Stimulated activated CD8-positive, alpha-beta memory T cell treated with anti-CD3 and anti-CD28 coated beads, Interleukin-4, amount 100 ng/mL, for 1 hour (primary cell): ENCODE measurements at places on chromosomes 5 and 9.
A peak's percentile ranks its signal among the peaks of the same experiment; 100 is the strongest.

GRCh38 chr9:109478051-109478563, 20.0 kb downstream of the PTPN3 start:
- no peak for DNase-seq

- DNase-seq: no peak
Observed at GRCh38 chr5:56342616-56343015, 109.5 kb upstream of the ANKRD55 start.

GRCh38 chr5:78648359-78649210, at the start of gene LHFPL2:
Gene LHFPL2 (minus strand): TSS chr5:78648772. CDS start chr5:78510213, 138,559 bp downstream.
- DNase-seq: no peak

DNA sequence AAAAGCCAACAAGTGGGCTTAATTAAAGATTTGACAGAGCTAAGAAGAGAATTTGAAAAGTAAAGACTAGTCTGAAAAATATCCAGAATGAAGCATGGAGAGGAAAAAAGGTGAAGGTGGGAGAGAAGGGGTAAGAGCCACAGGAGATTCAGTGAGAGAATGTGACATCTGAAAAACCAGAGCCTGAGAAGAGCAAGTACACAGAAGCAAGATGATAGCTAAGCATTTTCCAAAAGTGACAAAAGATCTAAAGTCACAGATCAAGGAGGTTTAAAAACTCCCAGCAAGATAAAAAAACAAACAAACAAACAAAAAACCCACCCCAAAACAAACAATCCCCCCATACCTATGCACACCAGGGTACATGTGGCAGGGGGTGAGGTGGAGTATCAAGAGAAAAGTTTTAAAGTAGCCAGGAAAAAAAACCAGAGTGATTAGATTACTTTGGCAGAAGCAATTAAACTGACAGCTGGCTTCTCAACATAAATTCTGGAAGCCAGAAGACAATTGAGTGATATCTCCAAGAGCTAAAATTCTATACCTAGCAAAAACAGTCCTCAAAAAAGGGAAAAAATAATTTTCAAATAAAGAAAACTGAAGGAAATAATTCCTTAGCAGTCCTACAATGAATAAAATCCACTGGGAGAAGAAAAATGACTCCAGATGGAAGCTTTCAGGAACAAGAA, 111.4 kb downstream of the RAPGEF6 start:
- DNase-seq: no peak

GRCh38 chr9:122464633-122465567, 12.8 kb downstream of the OR1J1 start:
- DNase-seq: peak; percentile 46

GRCh38 chr9:95572381-95573151, 55.8 kb upstream of the PTCH1 start:
- DNase-seq: no peak

- DNase-seq: no peak
Observed at GRCh38 chr9:100674419-100675122, 96.7 kb downstream of the CAVIN4 start.

DNA sequence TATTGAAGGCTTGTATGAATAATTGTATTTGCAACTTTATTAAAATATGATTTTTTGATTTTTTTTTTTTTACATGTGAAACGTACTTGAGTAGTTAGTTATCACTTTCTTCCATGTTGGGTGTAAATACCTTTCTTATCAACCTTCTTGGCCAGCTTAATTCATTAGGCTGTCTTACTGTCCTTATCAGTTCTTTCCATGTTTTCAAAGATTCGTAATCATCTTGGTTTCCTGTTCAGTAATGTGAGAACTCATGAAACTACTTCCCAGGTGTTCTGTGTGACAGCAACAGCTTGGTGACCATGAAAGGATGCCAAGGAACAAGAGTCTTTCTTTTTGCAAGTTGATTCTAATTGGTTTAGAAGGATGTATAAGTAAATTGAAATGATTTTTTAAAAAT, 100.0 kb downstream of the ADGRV1 start:
- DNase-seq: no peak

DNA sequence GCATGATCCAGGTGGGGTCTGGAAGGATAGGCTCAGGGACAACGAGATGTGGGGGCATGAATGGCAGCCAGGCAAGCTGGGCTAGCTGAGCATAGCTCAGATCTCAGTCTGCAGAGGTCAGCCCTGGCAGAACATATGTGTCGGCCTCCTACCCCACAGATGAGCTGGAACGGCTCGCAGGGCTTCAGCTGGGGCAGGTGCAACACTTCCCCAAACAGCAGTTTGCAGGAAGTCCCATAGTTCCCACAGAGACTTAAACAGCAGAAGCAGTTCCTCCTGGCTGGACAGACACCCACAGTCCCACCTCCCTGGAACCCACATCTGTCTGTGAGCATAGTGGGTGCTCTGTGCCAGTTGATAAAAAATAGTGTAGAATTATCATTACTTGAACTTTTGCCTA, 404.6 kb downstream of the GADD45G start:
- no peak for DNase-seq

DNA sequence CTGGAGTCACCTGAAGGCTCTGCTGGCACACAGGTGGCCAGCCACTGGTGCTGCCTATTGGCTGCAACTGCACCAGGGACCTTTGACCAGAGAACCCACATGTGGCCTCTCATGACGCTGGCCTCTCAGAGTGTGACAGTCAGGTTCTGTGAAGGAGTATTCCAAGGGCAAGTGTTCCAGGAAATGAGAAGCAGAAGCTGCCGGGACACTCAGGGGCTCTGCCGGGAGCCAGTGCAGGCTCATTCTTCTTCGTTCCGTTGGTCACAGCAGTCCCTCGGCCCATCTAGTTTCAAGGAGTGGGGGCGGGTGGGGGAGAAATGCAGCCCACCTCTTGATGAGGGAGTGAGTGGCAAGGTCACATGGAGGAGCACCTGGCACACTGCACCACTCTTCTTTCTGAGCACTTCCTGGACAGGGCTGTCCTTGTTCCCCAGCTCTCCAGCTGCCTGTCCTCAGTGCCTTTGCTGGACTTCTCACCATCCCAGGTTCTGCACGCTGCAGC, 237.5 kb downstream of the GADD45G start:
- DNase-seq: no peak

- DNase-seq: no peak
Observed at GRCh38 chr9:129489838-129490582, 130.9 kb downstream of the C9orf50 start.

DNA sequence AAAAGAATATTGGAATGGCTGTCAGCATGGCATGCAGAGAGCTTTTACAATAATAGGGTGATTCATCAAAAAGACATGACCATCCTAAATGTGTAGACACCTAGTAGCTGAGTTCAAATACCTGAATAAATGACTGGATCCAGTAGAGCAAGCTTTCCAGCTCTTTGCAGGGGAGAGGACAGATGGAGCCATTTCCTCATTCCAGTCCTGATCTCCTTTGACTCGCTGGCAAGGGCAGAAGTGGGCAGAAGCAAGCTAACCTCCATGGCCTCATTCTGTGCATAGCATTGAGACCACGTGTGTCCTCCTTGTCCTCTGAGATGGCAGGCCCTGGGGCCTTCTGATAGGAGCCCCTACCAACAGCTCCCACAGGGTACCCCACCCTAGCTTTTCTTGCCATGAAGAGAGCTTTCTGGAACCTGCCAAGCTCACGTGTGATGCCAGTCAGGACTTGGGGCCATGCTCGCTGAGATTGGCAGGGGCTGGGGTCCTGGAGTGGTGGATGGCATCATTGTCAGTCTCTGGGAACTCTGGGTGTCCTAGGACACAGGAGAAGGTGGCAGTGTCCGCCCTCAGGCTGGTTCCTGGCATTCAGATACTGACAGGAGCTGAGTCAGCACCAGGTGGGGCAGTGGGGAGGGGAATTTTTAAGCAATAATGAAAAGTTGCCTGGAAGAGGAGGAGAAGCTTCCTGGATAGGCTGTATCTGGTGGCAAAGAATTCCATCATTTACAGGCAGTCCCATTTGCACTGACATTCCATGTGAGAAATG, 33.6 kb downstream of the WWC1 start:
- DNase-seq: no peak

- DNase-seq: no peak
Observed at GRCh38 chr5:172636279-172637050, 4.6 kb upstream of the NEURL1B start.

GRCh38 chr5:173916233-173916632, 28.1 kb downstream of the CPEB4 start:
- DNase-seq: no peak

DNA sequence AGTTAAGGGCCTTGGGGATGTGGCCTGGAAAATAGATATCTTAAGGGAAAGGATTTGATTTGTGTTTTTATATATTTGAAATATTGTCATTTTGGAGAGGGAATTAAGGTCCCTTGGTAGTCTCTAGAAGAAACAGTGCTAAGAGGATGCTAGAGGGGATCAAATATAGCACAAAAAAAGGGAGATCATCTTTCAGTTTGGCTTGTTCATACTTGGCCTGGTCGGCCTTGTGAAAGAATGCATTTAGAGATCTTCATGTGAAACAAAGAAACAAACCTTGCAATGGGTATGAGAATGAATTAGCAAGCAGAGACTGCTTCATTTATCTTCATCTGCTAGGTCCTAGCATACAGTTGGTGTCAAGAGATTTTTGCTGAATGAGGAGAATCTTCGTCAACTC, 15.0 kb downstream of the DMRT2 start:
- no peak for DNase-seq

DNA sequence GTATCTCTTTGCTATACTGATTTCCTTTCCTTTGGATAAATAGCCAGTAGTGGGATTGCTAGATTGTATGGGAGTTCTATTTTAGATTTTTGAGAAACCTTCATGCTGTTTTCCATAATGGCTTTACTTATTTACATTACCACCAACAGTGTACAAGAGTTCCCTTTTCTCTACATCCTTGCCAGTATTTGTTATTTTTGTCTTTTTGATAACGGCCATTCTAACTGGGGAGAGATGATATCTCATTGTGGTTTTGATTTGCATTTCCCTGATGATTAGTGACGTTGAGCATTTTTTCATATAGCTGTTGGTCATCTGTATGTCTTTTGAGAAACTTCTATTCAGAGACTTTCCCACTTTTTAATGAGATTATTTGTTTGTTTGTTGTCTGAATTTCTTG, 25.8 kb downstream of the NADK2 start:
- DNase-seq: no peak

GRCh38 chr9:106890608-106891007, 27.6 kb downstream of the ZNF462 start:
- DNase-seq: no peak

GRCh38 chr9:133737071-133737773, 930 bp downstream of the SARDH start:
- DNase-seq: no peak
